ENCODE measurements at places on chromosomes 13 and 19.

DNA sequence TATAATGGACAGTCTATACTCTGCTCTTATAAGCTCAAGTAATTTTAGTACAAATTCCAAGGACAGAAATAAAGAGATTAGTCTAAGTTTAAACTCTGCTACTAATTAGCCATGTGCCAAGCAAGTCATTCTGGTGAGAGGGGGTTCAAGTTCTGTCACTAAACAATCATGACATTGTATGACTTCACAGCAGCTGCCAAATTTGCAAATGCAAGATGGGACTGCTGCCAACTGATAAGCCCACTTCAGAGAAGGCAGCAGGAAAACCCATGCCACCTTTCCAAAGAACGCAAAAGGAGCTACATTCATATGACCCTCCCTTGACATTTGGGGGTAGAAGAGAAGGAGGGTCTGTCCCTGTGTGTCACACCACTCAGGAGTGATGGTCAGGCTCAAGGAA, 60.7 kb upstream of the RFXAP start:
- DNase-seq: no peak

- DNase-seq: no peak
Measured at GRCh38 chr13:42786715-42787114, 5.3 kb downstream of the FAM216B start.

DNA sequence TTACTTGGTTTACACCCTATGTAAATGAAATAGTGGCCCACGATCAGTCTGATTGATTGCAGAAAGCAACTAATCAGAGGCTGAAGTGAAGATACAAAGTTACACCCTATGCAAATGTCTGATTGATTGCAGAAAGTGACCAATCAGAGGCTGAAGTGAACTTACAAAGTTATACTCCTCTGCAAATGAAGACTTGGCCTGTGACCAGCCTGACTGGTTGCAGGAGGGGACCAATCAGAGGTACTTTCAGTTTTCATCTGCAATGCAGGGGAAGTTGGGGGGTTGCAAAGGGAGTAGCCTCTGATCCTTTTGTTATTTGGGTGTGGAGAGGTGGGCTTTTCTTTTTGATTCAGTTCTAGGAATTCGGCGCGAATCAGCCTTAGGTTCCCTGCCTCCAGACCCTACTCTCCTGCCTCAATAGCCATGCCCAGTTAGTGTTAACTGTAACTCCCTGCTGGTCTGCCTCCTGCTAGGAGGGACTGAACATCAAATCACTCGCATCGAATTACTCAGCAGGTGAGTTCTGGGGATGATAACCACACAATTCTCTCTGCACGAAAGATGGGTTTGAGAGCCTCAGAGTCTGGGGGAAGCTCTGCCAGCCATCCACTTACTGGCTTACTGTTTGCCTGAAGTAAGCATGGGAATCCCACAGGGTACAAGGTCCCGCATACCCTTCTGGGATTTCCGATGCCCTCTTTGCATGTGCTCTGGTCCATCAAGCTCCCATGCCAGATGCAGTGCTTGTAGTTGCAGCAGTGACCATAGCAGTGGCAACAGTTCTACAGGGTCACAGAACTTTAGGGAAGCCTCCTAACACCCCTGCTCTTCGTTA, 7.5 kb downstream of the ARL11 start:
- no peak for DNase-seq

- DNase-seq: no peak
Measured at GRCh38 chr19:11506101-11506555, 489 bp upstream of the ZNF653 start.

DNA sequence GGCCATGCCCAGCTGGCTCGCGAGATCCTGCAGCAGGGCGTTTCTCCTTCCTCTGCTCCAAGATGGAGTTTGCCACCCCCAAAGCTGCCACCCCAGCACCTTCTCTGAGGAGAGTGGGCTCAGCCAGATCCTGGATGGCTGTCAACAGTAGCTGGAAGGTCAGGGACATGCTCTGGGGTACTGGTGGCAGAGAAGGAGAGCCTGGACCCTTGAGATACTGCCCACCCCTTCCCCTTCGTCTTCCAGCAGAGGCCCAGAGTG, 11.6 kb downstream of the IRGC start:
- DNase-seq: no peak

DNA sequence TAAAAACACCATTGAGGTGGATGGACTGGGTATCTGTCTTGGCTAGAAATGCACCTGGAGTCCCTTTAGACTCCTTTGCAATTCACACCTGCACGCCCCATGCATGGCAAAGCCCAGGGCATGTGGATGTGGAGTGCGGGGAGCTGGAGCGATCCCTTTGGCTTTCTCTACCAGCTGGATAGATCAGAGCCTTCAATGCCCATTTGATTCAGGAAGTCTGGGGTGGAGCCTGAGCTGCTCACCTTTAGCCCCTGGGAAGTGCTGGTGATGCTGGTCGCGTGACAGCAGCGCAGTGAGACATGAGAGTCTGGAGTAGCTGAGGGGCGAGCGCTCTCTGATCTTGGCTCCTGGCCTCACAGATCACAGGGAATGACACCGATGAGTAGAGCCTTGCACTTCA, 4.8 kb upstream of the ZNF536 start:
- no peak for DNase-seq

GRCh38 chr13:30331331-30331771, 24.0 kb upstream of the KATNAL1 start:
- no peak for DNase-seq

- no peak for DNase-seq
Measured at GRCh38 chr13:39048806-39049205, 10.6 kb downstream of the NHLRC3 start.

DNA sequence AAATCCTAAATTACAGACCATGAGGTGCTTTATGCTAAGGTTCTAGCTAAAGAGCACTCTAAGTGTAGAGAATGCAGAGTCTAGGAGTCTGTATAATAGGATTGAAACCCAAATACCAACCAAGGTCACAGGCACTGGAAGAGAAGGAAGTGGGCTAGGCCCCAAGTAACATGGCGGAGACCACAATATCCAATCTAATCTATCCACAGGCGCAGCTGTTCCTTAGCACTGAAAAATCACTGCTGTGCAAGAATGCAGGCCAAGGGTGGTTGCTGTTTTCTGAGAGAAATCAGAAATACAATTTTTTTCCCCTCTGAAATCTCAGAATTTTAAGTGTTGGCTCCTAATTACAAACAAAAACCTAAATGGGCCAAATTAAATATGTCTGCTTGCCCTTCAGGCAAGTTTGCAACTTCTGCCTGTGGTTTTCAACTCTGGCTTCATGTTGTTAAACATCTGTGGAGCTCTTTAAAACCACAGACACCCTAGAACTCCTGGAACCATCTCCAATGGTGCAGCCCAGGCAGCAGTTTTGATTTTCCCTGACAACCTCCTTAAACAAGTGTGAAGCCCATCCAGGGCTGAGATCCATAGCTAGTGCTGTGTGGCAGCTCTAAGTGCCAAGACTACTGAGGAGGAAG, 6.1 kb downstream of the RANBP3 start:
- DNase-seq: no peak

- no peak for DNase-seq
Measured at GRCh38 chr13:53159431-53159830, 130.8 kb downstream of the OLFM4 start.

DNA sequence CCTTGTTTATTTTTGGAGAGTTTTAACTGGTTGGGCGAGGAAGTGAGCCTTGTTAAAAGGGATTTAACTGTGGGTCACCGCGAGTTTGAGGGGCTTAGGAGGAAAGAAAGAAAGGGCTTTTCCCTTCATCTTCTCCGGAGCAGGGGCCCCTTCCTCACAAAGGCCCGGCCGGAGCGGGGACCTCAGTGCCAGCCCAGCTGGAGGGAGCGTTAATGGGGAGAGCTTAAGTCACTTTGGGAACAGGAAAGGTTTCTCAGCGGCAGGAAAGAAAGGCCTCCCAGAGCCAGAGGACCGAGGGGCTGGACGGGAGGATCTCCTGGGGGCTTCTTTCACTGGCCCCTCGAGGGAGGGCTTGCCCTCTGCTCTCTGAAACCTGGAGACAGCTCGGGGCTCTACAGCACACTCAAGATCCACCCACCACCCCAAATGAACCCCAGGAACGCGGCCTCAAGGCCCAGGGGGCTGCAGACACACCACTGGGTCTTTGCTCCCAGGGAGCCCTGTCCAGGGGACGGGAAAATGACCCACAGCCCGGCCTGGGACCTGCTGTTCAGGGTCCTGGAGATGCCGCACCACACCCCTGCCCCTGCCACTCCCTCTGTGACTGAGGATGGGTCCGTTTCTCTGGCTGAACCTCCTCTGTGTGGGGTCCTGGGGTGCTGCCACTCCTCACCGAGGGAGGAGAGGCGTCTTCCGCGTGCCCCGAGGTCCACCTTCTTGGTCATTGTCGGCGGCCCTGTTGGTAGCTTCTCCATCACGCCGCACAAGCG, 128.3 kb downstream of the URI1 start:
- DNase-seq: no peak

DNA sequence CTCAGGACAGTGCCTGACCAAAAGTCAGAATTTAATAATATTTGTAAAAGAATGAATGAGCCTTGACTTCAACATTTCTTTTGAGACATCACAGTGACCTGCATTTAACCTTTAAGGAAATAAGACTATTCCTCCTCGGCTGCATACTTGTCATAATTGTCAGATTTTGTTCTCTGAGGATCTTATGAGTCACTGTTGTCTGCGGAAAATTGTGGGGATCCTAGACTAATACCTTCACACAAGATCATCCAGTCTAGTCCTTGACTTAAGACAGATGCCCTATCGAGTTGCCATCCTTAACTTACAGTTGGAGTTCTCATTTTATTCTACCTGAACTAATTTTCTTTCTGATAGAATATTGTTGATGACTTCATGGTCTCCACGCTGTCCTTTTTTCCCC, 198.4 kb downstream of the DLEU7 start:
- no peak for DNase-seq

GRCh38 chr19:45814851-45815480, at the start of gene RSPH6A:
Gene RSPH6A (minus strand): TSS chr19:45815308. CDS start chr19:45815176, 132 bp downstream.
- no peak for DNase-seq

- DNase-seq: no peak
Measured at GRCh38 chr13:62176051-62176450, 760.4 kb upstream of the PCDH20 start.

DNA sequence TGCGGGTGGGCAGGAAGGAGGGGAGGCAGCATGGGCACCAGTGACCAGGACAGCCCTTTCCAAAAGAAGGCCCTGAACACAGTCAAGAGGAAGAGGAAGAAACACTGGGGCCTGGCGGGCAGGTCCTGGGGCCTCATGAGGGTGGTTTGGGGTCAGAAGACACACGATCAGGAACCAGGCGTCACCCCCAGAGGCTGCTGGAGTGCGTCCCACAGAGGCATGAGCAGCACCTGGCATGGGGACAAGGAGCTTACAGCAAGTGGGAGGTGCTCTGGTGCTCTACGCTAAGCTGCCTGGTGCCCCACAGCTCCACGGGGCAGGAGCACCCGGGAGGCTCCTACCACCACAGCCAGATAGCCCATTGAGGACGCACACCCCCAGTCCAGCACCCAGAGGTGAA, 20.0 kb downstream of the ELL start:
- DNase-seq: no peak

GRCh38 chr13:88000239-88000638, 329.1 kb downstream of the SLITRK5 start:
- no peak for DNase-seq

GRCh38 chr13:38042771-38043170, 173.2 kb upstream of the TRPC4 start:
- DNase-seq: no peak

DNA sequence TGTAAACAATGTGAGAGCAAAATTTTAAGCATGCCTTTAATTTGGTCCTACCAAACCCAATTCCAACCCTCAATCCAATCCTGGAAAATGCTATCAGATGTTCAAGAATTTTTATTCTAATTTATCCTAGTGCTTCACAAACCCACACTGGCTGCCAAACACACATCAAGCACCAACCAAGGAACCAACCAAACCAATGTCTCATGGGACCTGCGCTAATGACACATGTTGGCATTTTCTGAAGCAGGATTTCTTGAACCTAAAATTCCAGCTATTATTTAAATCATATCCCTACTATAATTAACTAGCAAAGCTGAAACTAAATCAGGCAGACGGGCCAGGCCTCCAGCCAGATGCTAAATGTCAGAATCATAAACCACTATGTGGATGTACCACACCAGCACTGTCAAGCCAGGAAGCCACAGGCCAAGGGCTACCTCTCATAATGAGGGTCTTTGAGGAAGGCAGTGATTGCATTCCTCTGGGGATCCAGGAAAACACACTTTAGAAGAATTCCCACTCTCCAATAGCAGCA, 5.8 kb downstream of the LATS2 start:
- DNase-seq: no peak

GRCh38 chr19:49539192-49539952, 11.6 kb downstream of the RCN3 start:
- DNase-seq: no peak

GRCh38 chr13:51058461-51059167, 52.5 kb downstream of the C13orf42 start:
- no peak for DNase-seq

DNA sequence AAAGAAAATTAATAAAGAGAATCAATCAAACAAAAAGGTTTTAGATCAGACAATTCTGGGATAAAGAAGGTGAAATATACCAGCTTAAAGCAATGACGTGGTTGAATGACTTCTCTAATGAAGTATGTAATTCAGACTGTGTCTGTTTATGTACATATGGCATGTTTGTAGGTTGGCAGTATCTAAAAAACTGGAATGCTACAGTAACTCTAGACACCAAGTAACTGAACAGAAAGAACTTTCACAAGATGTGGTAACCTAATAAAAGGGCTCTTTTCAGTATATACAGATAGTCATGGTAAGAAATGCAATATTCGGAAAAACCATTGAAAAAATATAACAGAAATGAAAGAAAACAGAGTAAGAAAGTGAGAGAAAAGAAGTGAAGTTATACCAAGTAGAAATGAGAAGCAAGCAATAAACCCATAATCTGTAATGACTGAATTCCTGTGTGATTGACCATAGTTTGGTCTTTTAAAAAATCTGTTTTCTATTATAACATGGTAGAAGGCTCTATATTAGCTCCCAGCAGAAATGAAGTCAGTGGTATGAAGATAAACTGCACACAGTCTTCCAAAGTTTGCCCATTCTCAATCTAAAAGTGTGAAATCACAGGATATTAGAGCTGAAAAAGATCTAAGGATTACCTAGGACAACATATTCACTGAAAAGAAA, 31.4 kb downstream of the ELF1 start:
- no peak for DNase-seq

DNA sequence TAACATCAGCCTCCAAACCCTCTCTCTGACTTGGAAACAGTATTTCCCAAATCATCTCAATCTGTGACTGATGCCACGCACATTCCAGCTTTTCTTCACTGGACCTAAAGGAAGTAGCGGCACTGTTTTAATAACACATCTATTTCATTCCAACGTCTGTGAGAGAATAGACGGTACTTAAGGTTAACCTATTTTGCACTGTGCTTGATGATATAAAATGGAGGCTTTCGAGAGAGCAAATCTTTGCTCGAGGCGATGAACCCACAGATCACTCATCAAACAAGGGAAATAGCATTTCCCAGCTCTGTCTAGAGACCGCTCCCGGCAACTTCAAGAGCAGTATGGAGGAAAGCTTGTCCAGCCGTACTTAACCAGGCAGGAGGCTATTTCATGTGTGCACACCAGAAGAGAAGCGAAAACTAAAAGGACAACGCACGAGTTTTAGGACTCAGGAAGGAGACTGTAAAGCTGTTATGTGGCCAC, 2.9 kb downstream of the UBL3 start:
- DNase-seq: no peak
